ENCODE measurements at places on chromosomes 12 and 14.

- no peak for DNase-seq
Measured at GRCh38 chr14:91095178-91095577, 18.7 kb upstream of the DGLUCY start.

- DNase-seq = peak; percentile 17
Measured at GRCh38 chr12:102567031-102567985, 86.9 kb upstream of the IGF1 start.

DNA sequence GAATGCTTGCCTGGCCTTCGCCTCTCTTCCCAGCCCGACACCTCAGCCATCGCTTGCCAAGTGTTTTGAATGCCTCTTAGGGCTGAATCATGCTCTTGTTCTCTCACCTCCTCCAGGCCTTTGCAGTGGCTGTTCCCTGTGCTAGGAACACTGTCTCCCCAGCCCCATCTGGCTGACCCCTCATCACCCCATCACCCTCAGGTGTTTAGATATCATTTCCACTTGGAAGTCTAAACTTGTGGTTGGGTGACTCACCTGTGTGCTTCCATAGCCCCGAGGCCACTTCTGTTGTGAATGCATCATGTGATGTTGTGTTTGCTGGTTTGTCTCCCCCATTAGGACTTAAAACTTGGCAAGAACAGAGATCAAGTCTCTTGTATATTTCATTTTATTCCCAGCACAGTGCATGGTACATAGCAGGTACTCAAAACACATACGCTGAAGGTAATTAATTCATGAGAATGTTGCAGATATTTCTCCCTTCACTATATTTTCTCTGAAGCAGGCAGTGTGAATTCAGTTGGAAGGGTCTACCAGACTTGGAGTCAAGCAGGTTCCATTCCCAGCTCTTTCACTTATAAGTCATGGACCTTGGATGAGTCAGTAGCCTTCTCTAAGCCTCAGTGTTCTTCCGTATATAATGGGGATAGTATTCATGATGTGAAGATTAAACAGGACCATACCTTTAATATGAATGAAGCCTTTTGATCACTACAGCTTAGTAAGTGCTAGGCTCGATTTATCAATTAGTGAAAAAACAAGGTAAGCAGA, 67.8 kb downstream of the HRK start:
- DNase-seq = no peak

DNA sequence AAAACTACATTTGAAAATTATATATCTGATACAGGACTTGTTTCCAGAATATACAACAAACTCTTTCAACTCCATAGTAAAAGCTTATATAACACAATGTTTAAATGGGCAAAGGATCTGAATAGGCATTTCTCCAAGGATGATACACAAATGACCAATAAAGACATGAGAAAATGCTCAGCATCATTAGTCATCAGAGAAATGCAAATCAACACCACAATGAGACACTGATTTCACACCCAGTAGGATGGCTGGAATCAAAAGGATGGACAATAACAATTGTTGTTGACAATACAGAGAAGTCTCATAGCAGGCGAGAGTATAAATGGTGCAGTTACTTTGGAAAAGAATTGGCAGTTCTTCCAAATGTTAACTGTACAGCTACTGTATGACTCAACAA, 394.9 kb downstream of the BCL11B start:
- no peak for DNase-seq

DNA sequence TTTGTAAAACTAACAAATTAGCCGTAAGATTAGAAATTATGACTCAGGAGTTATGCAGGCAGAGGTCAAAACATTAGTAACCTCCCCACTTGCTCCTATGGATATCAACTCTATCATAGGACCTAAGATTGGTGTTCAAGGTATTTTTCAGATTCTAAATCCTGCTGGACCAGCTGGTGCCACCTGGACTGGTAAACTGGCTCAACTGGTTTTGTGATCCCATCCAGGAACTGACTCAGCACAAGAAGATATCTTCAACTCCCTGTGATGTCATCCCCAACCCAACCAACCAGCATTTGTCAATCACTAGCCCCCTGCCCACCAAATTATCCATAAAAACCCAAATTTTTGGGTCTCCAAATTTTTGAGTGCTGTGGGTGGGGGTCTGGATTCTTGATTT, 98.1 kb upstream of the OR4E1 start:
- peak; percentile 7 for DNase-seq

DNA sequence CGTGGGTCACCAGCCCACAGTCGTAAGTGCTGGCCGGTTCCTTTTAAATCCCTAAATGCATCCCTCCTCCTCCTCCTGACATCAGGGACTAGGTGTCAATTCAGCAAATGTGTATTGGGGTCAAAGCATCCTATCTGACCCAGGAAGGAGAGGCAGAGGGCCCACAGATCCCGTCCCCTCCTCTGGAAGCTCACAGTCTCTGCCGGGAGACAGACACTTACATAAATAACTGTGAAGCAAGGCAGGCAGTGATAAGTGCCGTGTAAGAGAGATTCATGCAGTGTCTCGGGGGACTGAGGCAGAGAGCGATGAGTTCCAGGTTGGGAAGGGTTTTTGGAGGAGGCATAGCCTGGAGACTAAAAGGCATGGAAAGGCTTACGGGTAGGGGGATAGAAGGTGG, 44.1 kb downstream of the HRK start:
- no peak for DNase-seq

DNA sequence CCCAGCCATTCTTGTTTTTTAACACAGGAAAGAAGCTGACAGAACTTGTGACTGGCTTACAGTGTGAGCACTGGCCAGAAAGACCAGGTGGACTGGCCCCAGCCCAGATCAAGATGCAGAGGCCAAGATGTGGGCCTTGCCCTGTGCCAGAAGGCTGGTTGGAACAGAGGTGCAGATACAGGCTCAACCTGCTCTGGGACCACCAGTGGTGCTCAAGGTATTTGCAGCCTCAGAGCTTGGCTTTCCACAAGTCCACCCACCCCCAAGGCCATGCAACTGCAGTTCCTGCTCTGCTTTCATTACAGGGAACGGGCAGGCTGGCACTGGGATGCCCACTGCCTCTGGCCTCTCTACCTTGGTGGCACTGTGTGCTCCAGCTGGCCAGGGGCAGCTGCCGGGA, 23.3 kb downstream of the ZFC3H1 start:
- DNase-seq = peak; percentile 33

DNA sequence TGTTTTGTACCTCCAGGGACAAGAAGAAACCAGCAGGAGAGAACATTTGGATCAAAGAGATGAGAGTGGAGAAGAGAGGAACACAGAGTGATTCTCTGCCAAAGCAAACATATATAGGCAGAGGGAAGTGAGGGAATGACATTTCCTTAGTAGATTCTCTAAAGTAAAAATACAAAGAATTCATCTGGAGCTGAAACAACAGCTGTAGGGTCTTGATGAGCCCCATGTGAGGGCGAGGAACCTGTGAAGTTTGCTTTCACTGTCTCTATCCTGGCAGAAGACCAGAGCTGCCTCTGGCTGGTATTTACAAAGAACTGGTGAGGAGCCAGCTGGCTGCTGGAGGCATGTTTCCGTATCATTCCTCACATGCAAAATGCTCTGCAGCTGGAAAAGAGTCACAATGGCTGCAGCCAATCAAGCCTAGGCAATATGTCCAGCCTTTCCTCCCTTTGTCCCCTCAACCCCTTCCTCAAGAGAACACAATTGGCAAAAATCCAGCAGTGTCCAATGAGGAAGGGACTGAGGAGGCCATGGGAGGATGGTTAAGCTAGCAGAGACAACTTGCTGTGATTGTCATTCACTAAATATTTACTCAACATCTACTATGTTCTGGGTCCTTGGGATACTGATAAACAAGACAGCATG, 122.5 kb downstream of the PHLDA1 start:
- peak; percentile 28 for DNase-seq

GRCh38 chr12:121240062-121240420, 30.1 kb downstream of the P2RX4 start:
- no peak for DNase-seq

All from ELF-1 (cell line).